ENCODE measurements at places on chromosomes 11 and 22.

GRCh38 chr11:43981006-43981405, 38.6 kb downstream of the C11orf96 start:
- DNase-seq: no peak

DNA sequence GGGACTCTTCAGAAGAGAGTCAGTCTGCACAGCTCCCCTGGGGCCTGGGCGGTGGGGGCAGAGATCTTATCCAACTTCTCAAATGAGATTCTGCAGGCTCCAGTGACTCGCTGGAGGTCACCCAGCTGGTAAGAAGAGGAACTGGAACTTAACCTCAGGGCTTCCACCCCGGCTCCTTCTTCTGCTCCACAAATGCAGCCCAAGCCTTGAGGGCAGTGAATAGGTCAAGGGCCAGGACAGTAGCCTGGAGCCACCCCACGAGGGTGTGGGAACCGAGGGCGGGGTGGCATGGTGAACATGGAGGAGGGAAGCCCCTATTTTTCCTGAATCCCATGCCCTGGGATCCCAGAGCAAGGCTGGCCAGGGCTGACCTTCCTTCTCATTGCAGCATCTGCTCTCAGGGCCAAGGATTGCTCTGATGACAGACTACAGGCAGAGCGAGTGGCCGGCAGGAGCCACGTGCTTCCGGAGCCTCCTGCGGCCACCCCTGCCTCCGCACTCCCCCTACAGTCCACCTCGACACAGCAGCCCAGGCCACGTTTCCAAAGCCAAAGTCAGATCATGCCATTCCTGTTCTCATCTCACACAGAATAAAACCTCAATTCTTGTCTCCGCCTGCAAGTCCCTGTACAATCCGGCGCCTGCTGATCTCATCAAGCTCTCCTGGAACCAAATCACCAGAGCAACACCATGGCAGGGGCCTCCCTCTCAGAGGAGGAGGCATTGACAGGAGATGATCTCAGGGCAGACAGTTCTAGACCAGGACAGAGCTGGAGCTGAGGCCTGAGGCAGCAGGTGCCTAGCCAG, 21.1 kb upstream of the UPK3A start:
- DNase-seq: no peak

GRCh38 chr11:102592634-102593581, 32.2 kb downstream of the MMP20 start:
- DNase-seq: no peak

- no peak for DNase-seq
Measured at GRCh38 chr11:96051820-96052219, 127.9 kb upstream of the MTMR2 start.

DNA sequence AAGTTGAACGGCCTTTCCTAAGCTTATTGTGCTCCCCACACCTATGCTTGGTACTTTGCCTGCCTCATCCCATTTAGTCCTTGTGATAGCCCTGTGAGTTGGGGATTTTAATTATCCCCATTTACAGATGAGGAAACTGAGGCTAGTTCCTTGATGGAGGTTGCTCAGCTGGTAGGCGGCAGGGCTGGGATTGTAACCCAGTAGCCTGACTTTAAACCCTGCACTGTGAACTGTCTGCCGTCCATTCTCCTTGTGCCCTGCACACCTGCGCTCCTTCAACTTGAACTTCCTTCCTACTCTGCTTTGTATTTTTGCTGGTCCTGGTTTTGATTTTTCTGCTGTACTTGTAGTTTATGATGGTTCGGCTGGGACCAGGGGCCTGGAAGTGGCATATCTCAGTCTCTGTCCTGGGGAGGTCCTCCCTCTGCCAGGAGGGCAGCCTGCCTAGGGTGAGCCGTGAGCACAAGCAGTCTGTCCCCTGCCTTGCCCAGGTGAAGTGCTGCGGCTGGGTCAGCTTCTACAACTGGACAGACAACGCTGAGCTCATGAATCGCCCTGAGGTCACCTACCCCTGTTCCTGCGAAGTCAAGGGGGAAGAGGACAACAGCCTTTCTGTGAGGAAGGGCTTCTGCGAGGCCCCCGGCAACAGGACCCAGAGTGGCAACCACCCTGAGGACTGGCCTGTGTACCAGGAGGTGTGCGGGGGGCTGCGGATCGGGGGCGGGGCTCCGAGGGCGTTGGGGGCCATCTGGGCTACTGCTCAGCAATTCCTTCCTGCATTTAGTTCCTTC, 52.4 kb downstream of the CD82 start:
- DNase-seq: no peak

- no peak for DNase-seq
Measured at GRCh38 chr11:47571895-47572294, 6.5 kb downstream of the PTPMT1 start.

- no peak for DNase-seq
Measured at GRCh38 chr11:113370634-113371033, 16.9 kb upstream of the ANKK1 start.

DNA sequence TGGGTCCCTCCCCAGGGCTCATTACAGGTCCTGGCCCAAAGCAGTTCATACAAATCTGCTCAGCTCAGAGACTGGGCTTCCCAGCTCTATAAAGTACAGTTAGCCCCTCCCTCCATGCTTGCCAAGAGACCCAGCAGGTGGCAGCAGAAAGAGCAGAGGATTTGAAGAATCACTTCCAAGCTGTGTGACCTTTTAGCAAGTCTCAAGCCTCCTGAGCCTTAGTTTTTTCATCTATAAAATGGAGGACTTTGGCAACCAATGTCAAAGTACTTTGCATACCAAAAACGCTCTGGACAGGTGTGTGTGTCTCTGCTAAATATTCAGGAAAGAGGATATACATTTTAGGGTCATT, 26.6 kb downstream of the RELT start:
- peak; percentile 27 for DNase-seq

- no peak for DNase-seq
Measured at GRCh38 chr11:72779495-72780128, 14.2 kb downstream of the STARD10 start.

GRCh38 chr11:64372802-64373597, 14.0 kb downstream of the RPS6KA4 start:
- no peak for DNase-seq

- peak; percentile 71 for DNase-seq
Measured at GRCh38 chr11:19723572-19724342, 11.1 kb downstream of the NAV2 start.

- no peak for DNase-seq
Measured at GRCh38 chr22:18062421-18062820, 15.4 kb upstream of the PEX26 start.

DNA sequence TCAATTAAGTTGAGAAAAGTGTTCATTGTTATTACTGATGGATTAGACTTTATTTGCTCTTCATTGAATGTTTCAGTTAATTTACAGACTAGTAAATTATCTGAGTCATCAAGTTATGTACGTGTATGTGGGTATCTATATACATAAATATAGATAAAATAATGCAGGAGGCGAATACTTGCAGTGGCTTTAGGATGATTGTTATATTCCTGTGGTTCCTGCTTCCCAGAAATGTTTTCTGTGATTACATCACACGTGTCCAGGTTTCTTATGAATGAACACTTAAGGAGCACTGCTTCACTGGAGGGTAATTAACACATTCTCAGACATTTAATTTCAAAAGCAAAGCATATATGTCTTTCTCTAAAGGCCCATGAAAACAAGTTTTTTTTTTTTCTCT, 28.4 kb downstream of the YAP1 start:
- DNase-seq: no peak

- DNase-seq: no peak
Measured at GRCh38 chr11:73194034-73194507, 24.0 kb upstream of the P2RY2 start.

DNA sequence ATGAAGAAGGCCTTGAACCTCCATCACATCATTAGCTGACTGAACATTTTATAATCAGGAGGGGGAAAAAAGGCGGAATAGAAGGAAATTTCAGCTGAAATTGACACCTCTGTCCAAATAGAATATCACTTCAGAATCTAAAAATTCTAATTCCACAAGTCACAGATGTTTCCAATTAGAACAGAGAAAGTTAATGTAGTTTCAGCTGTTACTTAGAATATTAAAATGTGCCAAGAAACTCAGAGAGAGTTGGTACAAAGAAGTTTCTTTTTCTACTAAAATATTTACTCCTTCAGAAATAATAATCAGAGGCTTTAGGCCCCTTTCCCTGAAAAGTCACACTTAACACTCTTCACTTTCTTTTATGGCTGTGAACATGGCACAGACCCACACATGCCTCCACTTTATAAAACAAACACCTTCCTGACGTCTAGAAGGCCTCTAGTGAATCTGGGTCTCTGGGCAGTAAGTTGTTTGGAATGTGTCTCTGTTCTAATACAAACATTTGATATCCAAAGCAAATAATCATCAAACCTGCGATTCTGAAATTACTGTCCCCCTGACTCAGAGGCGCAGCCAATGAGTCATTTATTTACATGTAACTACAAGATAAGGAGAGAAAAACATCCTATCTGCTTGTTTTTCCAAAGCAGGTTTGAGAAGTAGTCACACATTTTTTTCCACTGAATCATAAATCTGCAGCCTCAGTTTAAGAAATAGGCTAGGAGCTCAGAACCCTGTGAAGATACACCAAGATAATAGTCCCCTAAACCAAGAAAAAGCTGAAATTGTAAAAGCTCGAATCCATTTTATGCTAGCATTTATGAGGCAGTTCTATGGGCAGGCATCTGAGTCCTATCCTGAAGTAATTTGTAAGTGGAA, 148.4 kb downstream of the ME3 start:
- DNase-seq: peak; percentile 22

- DNase-seq: no peak
Measured at GRCh38 chr11:65591939-65592857, 3.4 kb downstream of the KCNK7 start.

DNA sequence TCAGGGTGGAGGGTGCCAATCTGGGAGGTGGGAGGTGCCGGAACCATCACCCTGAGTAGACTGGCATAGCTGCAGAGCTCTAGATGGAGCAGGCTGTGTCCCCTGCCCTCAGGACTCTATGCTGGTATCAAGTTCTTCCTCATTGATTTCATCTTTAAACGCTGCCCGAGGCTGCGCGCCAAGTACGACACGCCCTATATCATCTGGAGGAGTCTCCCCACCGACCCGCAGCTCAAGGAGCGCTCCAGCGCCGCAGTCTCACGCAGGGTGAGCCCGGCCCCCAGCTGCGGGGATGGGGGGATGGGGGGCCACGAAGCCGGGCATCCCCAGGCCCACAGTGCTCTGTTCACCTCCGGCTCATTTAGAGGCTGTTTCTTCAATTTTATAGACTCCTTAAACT, 52.5 kb downstream of the GRAMD4 start:
- no peak for DNase-seq

DNA sequence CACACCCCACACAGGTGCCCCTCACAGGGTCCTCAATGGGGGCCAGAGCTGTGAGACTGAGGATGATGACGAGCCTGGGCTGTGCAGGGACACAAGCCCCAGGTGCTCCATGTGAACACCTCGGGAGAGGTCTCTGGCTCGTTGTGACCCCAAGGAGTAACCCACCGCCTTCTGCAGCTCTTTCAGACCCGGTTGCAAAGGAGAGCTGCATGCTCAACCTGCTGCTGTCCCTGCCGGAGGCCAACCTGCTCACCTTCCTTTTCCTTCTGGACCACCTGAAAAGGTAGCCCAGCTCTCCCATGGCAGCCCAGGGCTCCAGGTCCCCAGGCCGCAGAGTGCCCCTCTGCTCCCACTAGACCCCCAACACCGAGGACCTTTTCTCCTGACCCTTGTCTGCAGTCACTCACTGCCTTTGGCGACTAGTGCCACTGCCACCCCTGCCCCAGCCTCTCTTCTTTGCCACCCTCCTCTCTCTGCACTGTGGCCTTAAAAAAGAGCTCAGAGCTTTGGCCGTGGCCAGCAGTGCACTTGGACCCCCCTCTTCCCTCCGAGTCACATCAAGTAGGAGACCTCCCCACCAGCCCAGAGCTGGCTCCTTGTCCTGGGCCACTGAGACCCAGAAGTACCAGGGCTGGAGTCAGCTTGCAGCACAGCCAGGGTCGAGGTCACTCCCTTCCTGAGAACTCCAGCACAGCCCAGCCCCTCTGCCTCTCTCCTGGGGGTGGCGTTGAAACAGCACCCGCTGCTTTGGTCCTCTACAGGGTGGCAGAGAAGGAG, 133.7 kb downstream of the BCR start:
- DNase-seq: no peak

- DNase-seq: no peak
Measured at GRCh38 chr11:111402411-111402810, 23.3 kb upstream of the POU2AF1 start.
